Right atrium auricular region (tissue), 2 donors: ENCODE measurements at places on chromosomes 2 and 18. TPM values are rescaled to one million over a fixed set of nuclear protein-coding genes. Genes with fewer than 3 reads are reported as not detected.

DNA sequence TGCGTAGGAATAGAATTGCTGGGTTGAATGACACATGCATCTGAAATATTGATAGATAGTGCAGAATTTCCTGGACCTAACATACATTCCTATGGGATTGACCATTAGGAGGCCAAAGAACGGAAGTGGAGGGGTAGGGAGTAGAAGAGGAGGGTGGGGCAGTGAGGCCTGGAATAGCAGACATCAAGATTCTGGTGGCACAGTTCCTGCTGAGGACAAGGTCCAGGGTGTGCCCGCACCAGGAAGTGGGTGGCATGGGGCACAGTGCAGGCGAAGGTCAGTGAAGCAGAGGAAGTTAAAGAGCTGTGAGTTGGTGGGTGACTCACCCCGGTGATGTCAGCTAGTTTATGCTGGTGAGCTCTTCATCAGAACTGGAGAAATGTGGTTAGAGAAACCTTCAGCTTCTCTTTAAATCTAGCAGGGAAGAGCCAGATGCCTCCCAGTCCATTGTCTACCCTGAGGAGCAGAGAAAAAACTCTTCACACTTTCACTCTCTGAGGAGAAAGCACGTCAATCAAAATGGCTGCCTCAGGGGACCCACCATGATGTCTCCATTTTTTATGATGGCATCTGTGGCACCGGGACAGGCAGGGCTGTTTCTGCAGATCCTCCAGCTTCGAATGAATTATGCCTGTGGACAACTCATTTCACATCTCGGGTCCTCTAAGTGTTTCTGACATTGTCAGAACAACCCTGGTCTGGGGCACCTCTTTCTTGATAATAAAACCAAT is 55.9 kb upstream of the CTLA4 start:
- H3K4me1 ChIP-seq, result no peaks in the 10 kb centered on the region
- peak overlapping the region; percentile 35 for H3K27ac ChIP-seq
- no peak overlapping the region for H3K4me3 ChIP-seq
- no peaks in the 10 kb centered on the region for H3K27me3 ChIP-seq

DNA sequence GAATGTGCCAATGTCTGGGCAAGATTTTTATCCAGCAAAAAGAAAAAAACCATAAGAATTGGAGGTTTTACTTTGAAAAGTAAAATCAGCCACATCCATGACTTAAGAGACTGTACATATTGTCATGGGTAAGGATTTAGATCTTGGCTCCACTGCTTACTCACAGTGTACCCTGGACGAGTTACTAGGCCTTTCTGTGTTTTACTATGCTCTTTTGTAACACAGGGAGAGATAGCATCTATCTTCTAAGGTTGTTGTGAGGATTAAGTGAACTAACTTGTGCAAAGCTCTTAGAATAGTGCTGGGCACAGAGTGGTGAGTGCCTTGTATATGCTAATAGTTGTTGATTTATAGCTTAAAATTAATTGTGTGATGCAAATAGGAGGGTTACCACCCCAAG is 255.9 kb downstream of the NEDD4L start:
- no peaks in the 10 kb centered on the region for H3K4me1 ChIP-seq
- H3K27me3 ChIP-seq, result no peaks in the 10 kb centered on the region
- no peaks in the 10 kb centered on the region for H3K36me3 ChIP-seq
- DNase-seq, result no peak
- no peak overlapping the region for H3K4me3 ChIP-seq
- peak overlapping the region; percentile 64 for H3K27ac ChIP-seq

GRCh38 chr2:193538061-193538460 is 1343.3 kb upstream of the TMEFF2 start:
- no peak for DNase-seq
- no peaks in the 10 kb centered on the region for H3K4me1 ChIP-seq
- H3K27ac ChIP-seq, result no peak overlapping the region
- no peaks in the 10 kb centered on the region for H3K36me3 ChIP-seq

GRCh38 chr2:102368461-102369109 is 13.0 kb downstream of the IL18R1 start:
- H3K27ac ChIP-seq, result no peak overlapping the region
- no peaks in the 10 kb centered on the region for H3K4me1 ChIP-seq
- DNase-seq, result no peak
- H3K36me3 ChIP-seq, result peaks cover 14% of the 10 kb centered on the region
- H3K27me3 ChIP-seq, result no peaks in the 10 kb centered on the region

DNA sequence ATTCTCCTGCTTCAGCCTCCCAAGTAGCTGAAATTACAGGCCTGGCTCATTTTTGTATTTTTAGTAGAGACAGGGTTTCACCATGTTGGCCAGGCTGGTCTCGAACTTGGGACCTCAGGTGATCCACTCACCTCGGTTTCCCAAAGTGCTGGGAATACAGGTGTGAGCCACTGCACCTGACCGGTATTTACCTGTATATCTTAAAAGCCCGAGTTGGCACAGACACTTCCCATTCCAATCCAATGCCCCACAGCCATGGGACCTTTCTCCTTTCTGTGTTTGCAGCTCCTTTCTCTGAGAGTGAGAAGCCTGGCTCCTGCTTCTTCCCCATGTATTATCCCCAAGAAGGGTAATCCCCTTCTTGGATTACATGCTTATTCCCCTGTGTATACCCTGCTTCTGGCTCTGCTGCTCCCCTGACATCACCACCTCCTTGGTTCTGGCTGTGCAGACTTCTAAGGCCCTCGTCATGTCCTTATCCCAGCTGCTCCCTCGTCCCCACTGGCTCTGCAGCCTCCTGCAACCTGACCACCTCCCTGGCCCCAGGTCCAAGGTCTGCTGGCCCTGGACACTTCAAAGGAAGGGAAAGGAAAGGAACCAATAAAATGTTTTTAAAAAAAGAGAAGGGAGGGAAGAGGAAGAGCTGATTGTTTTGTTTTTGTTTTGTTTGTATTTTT is 52.8 kb downstream of the INPP5D start:
- no peaks in the 10 kb centered on the region for H3K27me3 ChIP-seq
- H3K4me1 ChIP-seq, result no peaks in the 10 kb centered on the region
- H3K27ac ChIP-seq, result no peak overlapping the region
- no peaks in the 10 kb centered on the region for H3K36me3 ChIP-seq

DNA sequence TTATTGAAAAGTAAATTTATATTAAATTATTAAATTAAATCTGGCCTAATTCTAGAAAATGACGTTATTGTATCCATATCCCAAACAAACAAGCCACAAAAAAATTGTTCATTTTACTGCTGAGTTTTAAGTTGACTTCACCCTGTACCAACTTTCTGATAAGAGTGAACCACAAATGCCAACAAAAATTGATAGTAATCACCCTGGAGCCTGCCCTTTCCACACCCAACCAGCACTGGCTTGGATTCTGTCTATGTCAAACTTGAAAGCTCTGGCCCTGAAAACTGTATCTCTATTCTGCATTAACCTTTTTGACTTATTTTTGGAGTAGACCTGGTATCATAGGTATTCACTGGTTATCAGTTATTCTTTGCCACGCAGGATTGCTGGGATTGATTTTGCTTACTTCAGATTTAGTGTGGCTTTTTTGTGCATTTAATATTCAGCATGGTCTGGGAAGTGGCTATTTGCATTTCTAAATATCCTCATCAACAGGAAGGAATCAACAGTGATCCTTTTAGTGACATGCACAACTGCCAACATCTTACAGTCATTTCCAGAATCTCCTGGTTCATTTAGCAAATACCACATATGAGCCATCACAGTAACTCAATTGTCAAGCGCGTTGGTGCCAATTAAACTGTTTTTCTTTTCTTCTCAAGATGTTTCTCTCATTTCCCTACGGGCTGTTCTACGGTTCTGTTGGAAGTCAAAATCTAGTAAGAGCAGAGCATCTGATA is 11.4 kb upstream of the SRBD1 start:
- H3K27ac ChIP-seq, result no peak overlapping the region
- H3K27me3 ChIP-seq, result no peaks in the 10 kb centered on the region
- no peaks in the 10 kb centered on the region for H3K4me1 ChIP-seq
- no peak overlapping the region for H3K4me3 ChIP-seq

DNA sequence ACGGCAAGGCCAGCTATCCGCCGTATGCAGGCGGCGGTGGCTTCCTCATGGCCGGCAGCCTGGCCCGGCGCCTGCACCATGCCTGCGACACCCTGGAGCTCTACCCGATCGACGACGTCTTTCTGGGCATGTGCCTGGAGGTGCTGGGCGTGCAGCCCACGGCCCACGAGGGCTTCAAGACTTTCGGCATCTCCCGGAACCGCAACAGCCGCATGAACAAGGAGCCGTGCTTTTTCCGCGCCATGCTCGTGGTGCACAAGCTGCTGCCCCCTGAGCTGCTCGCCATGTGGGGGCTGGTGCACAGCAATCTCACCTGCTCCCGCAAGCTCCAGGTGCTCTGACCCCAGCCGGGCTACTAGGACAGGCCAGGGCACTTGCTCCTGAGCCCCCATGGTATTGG is 3.1 kb downstream of the B3GNT7 start:
- H3K27me3 ChIP-seq, result no peaks in the 10 kb centered on the region
- H3K4me1 ChIP-seq, result peaks cover 35% of the 10 kb centered on the region
- DNase-seq, result no peak
- no peak overlapping the region for H3K27ac ChIP-seq
- H3K4me3 ChIP-seq, result no peak overlapping the region
- H3K36me3 ChIP-seq, result no peaks in the 10 kb centered on the region

The ANKRD30B gene
- total RNA-seq, result not detected

The PARD6G gene
- 2.8 TPM for total RNA-seq
